ENCODE measurements at places on chromosomes 5 and 9.
A peak's percentile ranks its signal among the peaks of the same experiment; 100 is the strongest.

GRCh38 chr5:177100714-177101121 lies 14.0 kb downstream of the FGFR4 start:
- no peak for DNase-seq

DNA sequence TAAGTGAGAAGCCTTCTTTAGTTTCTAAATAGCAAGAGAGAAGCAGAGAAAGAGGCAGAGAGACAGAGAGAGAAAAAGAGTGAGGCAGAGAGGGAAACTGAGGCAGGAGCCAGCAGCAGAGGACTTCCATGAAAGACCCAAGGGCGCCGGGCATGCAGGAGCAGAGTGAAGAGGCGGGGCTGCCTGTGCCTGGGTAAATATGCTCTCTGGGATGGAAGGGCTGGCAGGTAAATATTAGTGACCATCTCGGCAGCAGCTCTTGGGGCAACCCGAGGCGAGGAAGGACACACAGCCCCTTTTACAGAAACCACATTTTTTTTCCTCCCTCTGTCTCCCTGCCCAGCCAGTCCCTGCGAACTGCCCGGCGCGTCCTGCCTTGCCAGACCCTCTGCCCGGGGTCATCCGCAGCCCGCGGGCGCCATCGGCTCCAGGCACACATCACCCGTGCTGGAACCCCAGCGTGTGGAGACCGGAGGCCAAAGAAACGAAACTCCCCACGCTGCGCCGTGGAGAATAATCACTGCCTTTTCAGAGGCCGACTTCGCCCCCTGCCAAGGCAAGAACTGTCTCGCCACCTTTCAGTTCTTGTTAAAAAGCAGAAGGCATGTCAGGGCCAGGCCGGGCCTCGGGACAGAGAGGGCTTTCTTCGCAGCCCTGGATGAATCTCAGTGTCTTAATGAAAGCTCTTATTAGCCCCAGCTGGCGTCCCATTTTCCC lies 61.3 kb downstream of the BOD1 start:
- DNase-seq, result no peak

GRCh38 chr9:107816561-107817021 lies 327.0 kb upstream of the KLF4 start:
- no peak for DNase-seq

DNA sequence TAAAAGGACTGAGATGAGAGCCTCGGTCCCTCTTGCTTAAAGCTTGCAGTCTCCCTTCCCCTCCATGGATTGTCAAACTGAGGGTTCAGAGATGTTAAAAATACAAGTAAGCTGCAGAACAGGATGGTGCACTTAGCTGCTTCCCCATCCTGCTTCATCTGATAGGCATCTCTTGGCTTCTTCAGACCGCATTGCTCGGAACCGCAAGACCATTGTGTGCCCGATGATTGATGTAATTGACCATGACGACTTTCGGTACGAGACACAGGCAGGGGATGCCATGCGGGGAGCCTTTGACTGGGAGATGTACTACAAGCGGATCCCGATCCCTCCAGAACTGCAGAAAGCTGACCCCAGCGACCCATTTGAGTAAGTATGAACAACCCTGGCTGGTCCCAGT lies 65.5 kb upstream of the SAP30L start:
- DNase-seq, result no peak

- peak; percentile 50 for DNase-seq
These were observed 28.6 kb upstream of the SLC6A19 start for GRCh38 chr5:1172670-1173404.

- no peak for DNase-seq
These were observed 51.6 kb upstream of the CNTLN start for GRCh38 chr9:17083258-17083657.

GRCh38 chr9:117696154-117696553 lies 8.0 kb upstream of the TLR4 start:
- DNase-seq, result peak; percentile 62

GRCh38 chr9:95435074-95435728 lies 81.6 kb downstream of the PTCH1 start:
- no peak for DNase-seq

- no peak for DNase-seq
These were observed 96.4 kb upstream of the SPRY4 start for GRCh38 chr5:142421228-142421617.

- no peak for DNase-seq
These were observed 37.3 kb upstream of the EGFL7 start for GRCh38 chr9:136625101-136626065.

DNA sequence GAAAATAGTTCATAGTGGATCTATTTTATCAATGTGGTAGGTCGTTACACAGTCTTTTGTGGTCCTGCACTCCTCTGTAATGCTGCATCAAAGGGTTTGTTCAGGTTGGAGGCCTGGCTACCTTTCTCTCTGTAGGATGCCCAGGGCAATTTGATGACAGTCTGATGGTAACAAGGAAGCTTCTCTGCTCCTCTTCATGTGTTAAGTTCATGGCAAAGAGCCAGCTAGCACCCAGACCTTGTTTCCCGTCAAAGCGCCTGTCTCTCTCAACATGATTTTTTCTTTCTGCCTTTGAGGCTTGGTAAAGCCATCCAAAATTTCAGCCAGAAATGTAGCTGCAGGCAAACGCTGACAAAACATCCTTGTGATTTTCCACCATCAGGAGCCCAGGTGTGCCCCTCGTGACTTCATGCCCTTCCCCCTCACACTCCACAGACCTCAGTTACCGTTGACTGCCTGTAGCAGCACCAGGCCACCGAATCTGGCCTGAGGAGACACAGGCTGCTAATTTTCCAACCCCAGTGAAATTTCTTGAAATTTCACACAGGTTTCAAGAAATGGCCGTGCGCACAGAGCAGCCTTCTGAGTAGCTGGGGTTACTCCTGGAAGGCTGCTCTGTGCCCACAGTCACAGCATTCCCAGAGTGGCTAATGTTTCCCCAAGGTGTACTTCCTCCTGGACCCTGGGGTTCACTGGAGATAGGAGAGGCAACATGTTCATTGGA lies 292.7 kb downstream of the CWC27 start:
- DNase-seq, result no peak

GRCh38 chr9:102769307-102769706 lies 225.8 kb upstream of the CYLC2 start:
- DNase-seq, result no peak

GRCh38 chr5:39231705-39232525 lies 12.6 kb upstream of the FYB1 start:
- DNase-seq, result no peak

DNA sequence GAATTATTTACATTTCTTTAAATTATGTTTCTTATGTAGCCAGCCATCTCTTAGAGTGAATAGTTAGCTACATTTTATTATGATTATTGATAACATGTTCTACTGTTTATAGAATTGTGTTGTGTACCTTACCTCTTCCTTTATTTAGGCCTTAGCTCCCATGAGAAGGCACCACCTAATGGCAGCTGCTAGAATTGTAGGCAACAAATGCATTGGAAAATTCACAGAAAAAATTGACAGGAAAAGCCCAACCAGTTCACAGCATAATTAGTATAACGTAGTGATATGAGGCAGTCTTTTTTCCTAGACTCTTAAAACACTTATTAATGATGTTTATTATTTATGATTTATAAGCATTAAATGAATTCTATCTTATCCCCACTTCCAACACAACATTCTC lies 175.8 kb downstream of the WDR70 start:
- no peak for DNase-seq

GRCh38 chr9:89953824-89954615 lies 349.2 kb downstream of the GADD45G start:
- no peak for DNase-seq

DNA sequence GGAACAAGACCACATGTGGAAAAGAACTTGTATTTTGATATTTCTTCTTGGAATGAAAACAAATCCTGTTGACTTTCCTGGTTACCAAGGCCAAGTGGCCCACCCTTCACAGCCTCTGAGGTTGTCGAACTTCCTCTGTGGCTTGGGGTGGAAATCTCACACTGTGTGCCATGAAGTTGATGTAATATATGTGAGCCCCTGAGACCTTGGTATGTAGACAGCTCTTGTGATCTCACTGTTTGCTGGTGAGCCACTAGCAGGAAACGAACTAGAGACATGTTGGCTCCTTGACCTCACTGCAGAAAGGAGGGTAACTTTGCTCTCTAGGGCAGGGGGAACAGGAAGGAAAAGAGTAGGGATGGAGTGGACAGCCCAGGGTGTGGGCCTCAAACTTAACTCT lies 159.4 kb downstream of the ARHGAP26 start:
- peak; percentile 62 for DNase-seq
